Vagina (tissue), 2 donors: ENCODE measurements at places on chromosomes 13 and 19.

DNA sequence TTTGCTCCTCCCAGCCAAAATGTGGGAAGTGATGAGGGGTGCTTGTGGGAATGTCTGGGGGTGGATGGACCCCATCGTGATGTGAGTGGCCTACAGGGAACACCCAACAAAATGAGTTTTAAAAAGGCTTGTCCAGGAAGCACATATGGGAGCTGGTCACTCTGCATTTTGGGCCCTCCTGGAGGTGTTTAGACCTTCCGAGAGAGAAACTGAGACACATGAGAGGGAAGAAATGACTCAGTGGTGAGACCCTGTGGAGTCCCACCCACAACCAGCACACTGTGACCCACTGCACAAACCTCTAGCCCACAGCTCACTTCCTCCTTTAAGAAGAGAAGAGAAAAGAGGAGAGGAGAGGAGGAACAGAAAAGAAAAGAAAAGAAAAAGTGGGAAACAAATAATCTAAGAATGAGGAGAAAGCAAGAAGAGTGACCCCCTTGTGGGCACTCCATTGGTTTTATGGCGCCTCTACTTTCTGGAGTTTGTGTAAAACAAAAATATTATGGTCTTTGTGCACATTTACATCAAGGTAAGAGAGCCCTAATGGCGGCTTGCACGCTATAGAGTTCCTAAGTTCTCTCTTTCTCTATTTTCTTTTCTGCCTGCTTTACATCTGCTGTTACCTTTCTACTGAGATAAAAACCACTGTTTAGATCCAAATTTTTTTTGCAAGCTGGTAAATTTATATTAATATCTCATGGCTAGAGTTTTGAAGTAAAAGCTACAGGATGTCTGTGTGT lies 13.3 kb upstream of the LILRB1 start:
- no peak for DNase-seq

- no peak for DNase-seq
Measured at GRCh38 chr13:25335856-25336255, 34.4 kb downstream of the NUP58 start.

- no peak for DNase-seq
Measured at GRCh38 chr13:19959141-19959830, 759 bp downstream of the ZMYM2 start.

- no peak for DNase-seq
Measured at GRCh38 chr19:46648060-46648960, 12.3 kb upstream of the GNG8 start.

DNA sequence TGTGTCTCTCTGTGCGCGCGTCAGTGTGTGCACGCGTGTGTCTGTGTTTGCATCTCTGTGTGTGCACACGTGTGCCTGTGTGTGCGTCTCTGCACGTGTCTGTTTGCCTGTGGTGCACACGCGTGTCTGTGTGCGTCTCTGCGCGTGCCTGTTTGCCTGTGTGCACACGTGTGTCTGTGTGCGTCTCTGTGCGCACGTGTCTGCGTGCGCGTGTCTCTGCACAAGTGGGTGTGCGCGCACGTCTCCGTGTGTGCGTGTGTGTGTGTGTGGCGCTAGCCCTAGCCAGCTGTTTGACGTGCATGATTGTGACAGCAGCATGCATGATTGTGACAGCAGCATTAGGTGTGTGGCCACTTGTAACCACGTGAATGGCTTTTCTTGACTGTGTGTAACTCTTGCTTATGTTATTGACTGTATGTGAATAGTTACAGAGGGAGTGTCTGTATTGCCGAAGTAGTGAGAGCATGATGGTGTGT lies 31.1 kb downstream of the ZNF146 start:
- no peak for DNase-seq
